ENCODE measurements at places on chromosomes 3 and 15.
A peak's percentile ranks its signal among the peaks of the same experiment; 100 is the strongest.

DNA sequence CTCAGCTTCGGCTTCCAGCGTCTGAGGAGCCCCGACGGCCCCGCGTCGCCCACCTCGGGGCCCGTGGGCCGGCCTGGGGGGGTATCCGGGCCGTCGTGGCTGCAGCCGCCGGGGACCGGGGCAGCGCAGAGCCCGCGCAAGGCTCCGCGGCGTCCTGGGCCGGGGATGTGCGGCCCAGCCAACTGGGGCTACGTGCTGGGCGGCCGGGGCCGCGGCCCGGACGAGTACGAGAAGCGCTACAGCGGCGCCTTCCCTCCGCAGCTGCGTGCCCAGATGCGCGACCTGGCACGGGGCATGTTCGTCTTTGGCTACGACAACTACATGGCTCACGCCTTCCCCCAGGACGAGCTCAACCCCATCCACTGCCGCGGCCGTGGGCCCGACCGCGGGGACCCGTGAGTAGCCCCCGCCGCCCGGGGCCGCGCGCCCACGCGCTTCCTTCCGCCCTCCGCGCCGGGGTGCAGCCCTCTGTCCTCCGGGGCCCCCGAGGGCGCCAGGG is 462 bp downstream of the EDEM1 start:
- DNase-seq: no peak

DNA sequence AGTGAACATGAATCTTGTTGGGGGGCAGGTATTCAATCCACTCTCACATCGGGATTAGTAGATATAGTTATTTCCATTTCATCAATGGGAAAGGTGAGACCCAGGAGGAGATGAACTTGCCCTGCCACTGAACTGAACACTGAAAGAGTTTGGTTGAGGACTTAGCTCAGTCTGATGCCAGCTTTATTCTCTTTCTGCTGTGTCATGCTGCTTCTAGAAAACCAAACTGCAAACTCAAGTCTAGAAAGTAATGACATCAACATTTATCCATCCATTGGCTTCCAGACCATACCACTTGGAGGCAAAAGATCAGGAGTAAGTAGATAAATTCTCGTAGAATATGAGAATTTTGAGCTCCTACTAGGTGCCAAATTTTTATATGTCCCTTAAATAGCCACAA is 288.0 kb upstream of the CTNNB1 start:
- DNase-seq: no peak

- no peak for DNase-seq
Observed at GRCh38 chr3:81218023-81218422, 543.4 kb downstream of the GBE1 start.

DNA sequence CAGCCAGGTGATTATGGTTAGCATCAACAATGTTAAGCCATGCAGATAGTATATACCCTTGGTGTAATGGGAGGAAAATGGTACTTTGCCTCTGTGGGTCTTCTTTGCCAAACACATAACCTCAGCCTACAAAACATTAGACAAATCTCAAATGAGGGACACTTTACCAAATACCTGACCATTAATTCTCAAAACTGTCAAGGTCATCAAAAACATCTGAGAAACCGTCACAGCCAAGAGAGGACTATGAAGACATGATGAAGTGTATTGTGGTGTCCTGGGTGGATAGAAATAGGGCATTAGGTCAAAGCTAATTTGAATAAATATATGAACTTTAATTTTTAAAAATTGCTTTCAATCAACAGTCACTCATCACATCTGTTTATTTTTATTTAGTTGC is 1036.1 kb downstream of the AGBL1 start:
- no peak for DNase-seq

DNA sequence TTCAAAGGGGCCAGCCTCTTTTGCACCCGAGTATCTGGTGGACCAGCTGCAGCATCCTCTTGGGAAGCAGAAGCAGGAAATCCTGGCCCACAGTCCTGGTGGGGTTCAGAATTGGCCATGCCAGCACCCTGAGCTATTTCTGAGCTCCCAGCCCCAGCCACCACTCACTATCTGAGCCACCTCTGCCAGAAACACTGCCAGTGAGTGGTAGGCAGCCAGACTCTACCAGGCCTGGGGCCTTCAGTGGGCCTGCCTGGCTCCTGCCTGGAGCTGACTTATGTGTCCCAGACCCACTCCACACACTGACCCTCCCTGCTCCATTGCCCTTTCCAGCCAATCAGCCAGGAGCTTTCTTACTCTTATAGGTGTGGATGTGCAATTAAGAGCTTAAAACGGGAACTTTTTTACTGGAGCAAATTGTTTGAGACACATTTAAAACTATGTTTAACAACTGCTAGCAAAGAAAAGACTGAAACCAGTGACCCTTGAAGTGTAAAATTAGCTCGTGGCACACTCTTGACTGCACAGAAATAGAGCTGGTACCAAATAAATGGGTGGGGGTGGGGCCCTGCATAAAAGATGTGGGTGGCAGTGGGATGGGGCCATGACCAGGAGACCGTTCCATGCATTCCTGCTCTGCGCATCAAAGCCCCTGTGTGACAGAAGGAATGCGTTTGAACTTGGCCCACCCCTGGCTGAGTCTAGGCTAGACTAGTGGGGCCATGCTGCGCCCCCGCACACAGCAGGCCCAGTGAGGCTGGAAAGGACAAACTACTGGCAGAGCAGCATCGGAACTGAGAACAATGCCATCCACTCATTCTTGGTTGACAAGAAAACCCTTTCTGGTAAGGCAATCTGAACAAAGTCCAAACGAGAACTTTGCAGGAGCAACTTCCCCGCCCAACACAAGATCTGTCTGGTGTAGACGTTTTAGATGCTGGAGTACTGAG is 48.0 kb downstream of the CTNNB1 start:
- no peak for DNase-seq

GRCh38 chr3:174023421-174023820 is 625.9 kb downstream of the NLGN1 start:
- no peak for DNase-seq

DNA sequence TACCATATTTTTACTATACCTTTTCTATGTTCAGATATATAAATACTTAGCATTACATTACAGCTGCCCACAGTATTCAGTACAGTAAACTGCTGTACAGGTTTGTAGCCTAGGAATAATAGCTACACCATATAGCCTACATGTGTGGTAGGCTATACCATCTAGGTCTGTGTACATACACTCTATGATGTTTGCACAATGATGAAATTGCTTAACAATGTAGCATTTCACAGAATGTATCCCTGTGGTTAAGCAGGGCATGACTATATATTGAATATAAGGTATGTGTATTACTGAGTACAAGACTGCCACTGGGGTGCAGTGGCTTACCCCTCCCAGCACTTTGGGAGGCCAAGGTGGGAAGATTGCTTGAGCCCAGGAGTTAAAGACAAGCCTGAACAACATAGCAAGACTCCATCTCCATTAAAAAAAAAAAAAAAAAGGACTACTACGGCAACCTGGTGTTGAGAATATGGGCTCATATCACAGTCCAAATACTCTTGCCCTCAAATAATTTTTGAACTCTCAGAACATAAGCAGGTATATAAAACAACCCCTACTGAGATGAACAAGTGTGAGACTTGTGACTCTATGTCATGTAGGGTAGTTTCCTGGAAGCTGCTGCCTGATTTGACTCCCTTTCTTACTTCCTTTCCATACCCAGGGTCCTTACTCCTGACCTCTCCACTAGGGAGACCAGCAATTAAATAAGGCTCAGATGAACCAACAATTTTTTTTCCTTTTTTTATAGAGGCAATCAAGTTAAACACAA is 4.8 kb downstream of the PPP1R14D start:
- DNase-seq: no peak

GRCh38 chr15:74396146-74396438 is 28.6 kb upstream of the CYP11A1 start:
- DNase-seq: no peak

GRCh38 chr15:41018534-41018933 is 65.3 kb downstream of the CHAC1 start:
- no peak for DNase-seq

GRCh38 chr3:122355612-122356011 is 27.4 kb downstream of the MIX23 start:
- DNase-seq: no peak

- DNase-seq: no peak
Observed at GRCh38 chr3:173993299-173993698, 595.8 kb downstream of the NLGN1 start.

DNA sequence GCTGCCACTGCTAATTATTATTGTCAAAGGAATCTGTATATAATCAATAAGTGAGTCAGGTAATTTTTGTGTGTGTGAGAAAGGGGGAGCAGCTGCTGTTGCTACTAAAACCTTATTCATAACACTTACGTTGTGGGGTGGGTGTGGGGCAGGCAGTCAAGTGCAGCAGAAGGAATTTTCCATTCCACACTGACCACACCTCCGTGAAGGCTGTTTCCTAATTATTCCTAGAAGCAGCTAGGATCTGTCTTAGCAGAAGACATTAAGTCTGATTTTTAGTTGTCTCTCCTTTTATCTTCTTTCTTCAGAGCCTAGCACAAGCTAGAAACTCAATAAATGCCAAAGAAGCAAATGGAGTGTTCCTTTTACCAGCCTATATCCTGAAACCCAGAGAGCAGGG is 4.0 kb upstream of the U2SURP start:
- no peak for DNase-seq

- no peak for DNase-seq
Observed at GRCh38 chr3:46986782-46987310, 7.4 kb downstream of the NBEAL2 start.

- DNase-seq: peak; percentile 16
Observed at GRCh38 chr3:131772269-131773026, 262.4 kb downstream of the CPNE4 start.

- no peak for DNase-seq
Observed at GRCh38 chr3:38029400-38030125, at the start of gene PLCD1. TSS of gene PLCD1 (minus strand) at chr3:38029642. CDS start at chr3:38029539, 103 bp downstream.

- DNase-seq: no peak
Observed at GRCh38 chr15:27850981-27851857, 247.9 kb downstream of the OCA2 start.

GRCh38 chr15:48516121-48516520 is 129.4 kb downstream of the FBN1 start:
- no peak for DNase-seq

GRCh38 chr3:76873532-76874242 is 166.2 kb upstream of the ROBO2 start:
- no peak for DNase-seq

- DNase-seq: no peak
Observed at GRCh38 chr3:43917361-43917760, 226.6 kb downstream of the ABHD5 start.

- DNase-seq: no peak
Observed at GRCh38 chr3:172140499-172141391, 101.4 kb downstream of the FNDC3B start.

DNA sequence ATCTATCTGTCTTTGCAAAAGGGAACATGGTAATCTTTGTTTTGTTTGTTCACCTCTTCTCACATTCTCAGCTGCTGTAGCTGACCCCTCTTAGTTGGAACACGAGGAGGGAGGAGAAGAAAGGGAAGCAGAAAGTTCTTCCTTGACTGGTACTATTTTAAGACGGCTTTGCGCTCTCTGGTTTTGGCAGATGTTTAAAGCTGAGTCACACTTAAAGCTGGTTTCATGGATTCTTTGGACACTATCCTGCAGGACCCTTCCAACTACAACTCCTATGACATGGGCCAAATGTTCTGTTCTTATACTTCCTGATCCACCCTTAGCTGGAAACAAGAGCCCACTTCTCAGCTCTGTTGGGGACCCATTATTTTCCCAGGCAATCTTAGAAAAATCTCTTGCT is 40.6 kb upstream of the FXR1 start:
- no peak for DNase-seq

DNA sequence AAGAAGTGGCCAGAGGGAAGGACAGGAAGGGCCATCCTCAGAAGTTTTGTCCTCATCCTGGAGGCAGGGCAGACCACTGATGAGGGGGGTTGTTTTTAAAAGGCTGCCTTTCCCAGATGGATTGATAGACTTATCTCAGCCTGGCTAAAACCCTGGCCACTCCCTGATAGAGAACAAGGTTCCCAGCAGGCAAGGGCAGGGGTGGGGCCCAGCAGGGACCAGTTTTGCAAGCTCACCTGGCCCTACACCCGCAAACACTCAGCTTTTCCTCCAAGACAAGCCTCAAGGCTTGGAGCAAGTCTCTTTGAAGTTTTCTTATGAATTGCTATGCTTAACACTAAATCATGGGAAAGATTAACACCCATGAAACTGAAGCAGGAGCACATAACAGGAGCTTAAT is 9.1 kb downstream of the LIPC start:
- DNase-seq: no peak

Data from NCI-H1417 treated with DMSO at 0.1 percent for 48 hours (cell line).